Heart left ventricle (tissue), 16 donors: ENCODE measurements at places on chromosomes 4 and X. TPM values are rescaled to one million over a fixed set of nuclear protein-coding genes. Genes with fewer than 3 reads are reported as not detected.

DNA sequence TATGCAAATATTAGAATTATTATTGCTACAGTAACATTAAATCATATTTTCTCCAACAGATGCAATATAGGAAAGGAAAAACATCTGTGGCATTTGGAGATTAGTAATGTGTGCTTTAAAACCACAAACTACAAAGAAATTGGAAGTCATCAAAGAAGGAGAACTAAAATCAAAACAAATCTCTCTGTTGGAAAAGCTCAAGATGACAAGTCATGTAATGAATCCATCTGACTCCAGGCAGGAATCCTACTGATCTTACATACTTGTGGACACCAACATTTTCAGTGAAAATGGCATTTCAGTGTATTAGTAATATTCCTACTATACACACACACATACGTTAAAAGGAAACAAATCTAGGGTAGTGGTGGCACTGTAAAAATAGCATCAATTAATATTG is 98.2 kb downstream of the SLC39A8 start:
- DNase-seq = no peak

DNA sequence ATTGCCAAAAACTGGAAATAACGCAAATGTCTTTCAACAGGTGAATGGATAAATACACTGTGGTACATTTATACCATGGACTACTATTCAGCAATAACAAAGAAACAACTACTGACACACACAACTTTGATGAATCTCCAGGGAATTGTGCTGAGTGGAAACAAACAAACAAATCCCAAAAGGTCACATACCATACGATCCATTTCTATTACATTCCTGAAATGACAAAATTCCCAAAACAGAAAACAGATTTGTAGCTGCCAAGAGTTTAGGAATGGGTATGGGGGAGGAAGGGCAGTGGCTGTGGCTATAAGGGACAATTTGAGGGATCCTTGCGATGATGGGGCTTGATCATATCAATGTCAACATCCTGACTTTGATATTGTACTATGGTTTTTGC is 2.5 kb downstream of the ZNF182 start:
- no peak for DNase-seq

- no peak for DNase-seq
These were observed 25.6 kb upstream of the ABCB7 start for GRCh38 chrX:75181721-75182120.

DNA sequence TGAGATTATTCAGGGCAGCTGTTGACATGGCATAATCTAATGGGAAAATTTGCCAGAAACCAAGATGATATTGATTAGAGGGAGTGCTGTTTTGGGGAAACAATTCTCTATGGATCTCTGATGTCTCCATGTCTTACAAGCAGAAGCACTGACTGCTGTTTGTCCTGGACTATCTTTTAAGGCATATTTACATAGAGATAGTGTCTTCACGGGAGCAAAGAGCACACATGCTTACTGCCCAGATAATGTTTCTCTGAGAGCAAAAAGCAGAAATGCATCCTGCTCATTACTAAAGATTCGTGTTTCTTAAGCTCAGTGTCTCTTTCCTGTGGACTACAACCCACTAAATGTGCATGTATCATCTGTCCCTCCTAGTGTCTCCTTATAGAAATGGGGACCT is 41.3 kb upstream of the GLRA3 start:
- DNase-seq = no peak

GRCh38 chrX:107674480-107675364 is 46.4 kb downstream of the PRPS1 start:
- peak; percentile 69 for DNase-seq

The VCX3B gene
- total RNA-seq = not detected

GRCh38 chrX:153948002-153948466 is 3.6 kb upstream of the RENBP start:
- no peak for DNase-seq

DNA sequence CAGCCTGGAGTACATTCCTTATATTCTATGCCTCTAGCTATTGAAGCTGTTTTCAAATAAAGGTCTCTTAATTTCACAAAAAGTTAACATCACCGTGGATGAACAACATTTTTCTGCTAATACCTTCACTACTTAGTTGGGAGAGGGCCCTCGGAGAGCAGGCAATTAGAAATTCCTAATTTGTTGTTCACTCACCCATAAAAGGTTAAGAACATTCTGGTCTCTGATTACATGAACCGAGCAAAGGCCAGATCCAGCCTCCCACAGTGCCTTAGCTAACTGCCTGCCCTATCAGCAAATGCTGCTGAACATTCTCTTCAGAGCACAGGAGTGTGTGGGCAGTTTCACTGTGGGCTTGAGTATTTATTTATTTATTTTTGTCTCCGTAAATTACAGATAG is 36.0 kb upstream of the TTC29 start:
- no peak for DNase-seq

DNA sequence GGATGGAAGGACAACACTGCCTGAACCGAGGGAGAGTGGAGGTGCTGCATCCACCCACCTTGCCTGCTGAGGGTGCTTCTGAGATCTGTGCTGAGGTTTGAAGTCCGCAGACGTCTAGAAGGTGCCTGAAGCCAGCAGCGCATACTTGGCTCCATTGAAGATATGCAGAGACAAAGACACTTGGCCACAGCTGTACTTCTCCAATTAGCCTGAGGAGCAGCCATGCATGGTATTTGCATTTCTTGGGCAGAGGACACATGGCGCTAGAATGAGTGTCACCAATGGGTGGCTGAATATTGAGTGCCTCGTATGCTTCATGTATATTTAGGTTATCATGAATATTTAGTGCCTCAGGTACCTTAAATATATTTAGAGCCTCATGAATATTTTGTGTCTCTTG is 128.7 kb upstream of the ATP6AP2 start:
- DNase-seq = no peak

GRCh38 chrX:132207996-132208395 is 11.3 kb downstream of the RAP2C start:
- DNase-seq = no peak

DNA sequence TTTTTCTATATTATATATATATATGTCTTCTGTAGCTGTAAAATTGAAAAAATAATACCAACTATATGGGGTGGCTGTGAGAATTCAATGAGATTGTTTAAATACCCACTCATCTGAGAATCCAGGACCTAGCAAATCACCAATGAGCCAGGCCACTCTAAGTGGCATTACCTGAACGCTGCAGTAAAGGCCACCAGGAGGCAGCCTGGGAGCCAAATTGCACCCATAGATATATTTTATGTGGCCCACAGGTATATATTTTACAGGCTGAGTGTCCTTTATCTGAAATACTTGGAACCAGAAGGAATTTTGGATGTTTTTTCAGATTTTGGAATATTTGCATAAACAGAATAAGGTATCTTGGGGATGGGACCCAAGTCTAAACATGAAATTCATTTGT is 58.2 kb upstream of the C4orf50 start:
- DNase-seq = no peak

GRCh38 chrX:56000174-56000573 is 232.0 kb upstream of the KLF8 start:
- no peak for DNase-seq

- DNase-seq = peak; percentile 79
These were observed 30.7 kb downstream of the MSN start for GRCh38 chrX:65697915-65698796.

GRCh38 chr4:183960962-183961541 is 55.9 kb downstream of the STOX2 start:
- DNase-seq = peak; percentile 60

The MAGEA9B gene
- not detected for total RNA-seq

- DNase-seq = no peak
These were observed 980 bp upstream of the FHDC1 start for GRCh38 chr4:152935143-152935542.

DNA sequence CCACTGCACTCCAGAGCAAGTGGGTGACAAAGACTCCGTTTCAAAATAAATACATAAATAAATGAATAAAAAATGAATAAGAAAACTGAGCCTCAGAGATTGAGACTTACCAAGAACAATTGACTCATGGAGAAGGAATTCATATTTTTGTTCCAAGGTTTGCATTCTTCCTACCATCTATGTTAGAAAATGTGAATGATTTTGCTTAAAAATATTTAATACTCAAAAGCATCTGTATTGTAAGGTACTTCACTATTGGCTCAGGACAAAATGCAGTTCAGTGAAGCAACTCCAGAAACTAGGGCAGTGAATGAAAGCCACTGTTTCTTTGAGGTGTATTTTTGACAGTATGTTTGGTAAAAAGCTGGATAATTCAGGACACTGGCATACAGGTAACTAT is 54.1 kb downstream of the XAGE2 start:
- DNase-seq = no peak

The PRPS2 gene
- 1.8 TPM for total RNA-seq

The BEND4 gene
- total RNA-seq = not detected

The NPY2R gene
- total RNA-seq = not detected

DNA sequence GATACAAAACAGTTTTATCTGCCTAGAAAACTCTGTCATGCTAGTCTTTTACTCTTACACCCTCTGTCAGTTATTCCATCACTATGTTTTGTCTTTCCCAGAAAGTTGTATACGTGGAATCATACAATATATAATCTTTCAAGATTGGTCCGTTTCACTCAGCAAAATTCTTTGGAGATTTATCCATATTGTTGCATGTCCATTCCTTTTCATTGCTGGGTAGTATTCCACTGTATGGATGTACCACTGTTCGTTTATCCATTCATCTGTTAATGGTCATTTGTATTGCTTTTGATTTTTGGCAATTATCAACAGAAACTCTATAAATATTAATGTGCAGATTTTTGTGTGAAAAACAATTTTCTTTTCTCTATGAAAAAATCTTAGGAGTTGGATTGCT is 63.1 kb downstream of the GLUD2 start:
- DNase-seq = no peak

DNA sequence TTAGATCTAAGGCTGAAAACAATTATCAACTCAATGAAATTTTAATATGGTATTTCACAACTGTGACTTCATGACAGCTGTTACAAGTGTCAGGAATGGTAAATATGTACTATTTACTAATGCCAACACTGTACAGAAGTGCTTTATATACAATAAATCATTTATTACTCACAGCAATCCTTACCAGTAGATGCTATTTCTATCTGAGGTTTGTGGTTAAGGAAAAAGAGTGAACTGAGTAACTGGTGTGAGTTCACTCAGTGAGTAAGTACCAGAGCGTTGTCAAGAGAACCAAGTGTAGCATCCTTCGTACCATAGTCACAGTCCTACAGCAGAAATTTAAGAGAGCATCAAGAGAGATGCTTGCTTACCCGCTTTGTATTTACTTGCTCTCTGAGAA is 23.3 kb downstream of the MTHFD2L start:
- DNase-seq = no peak

DNA sequence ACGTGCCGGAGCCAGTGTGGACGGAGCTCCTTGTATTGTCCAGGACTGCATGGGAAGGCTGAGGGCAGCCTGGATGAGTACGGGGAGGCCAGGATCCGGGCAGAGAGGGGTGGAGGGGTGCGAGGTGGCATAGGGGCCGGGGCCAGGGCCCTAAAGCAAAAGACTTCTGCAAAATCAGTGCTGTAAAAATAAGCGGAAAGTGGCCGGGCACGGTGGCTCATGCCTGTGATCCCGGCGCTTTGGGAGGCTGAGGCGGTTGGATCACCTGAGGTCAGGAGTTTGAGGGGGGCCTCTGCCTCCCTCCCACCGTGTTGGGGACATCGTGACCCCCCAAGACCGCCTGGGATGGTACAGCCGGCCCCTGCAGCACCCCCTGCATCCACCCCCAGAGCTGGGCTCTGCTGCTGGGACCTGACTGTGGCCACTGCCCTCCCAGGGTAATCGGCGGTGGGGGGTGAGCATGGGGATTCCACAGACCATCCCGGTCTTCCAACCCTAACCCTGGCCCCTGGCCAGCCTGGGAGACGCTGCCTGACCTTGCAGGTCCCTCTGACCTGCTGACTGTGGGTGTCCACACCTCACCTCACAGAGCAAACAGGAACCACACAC is 23.4 kb upstream of the PLCXD1 start:
- DNase-seq = no peak

The GPRASP1 gene
- 3.9 TPM for total RNA-seq

DNA sequence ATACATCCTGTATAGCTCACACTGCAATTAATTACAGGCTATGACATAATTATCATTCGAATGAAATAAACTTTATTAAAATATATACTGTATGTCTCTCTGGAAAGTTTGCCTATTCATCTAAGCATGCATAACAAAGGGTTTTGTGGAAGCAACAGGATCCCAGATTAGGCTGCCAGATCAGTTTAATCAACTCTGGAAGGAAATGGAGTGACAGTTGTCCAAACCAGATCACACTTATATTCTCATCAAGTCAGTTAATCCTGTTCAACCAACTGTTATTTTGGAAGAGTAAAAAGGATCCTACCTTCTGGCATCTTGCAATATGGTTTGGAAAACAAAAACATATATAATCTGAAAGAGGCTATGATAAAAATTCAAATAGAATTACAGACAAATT is 312.2 kb downstream of the FAT4 start:
- DNase-seq = no peak

DNA sequence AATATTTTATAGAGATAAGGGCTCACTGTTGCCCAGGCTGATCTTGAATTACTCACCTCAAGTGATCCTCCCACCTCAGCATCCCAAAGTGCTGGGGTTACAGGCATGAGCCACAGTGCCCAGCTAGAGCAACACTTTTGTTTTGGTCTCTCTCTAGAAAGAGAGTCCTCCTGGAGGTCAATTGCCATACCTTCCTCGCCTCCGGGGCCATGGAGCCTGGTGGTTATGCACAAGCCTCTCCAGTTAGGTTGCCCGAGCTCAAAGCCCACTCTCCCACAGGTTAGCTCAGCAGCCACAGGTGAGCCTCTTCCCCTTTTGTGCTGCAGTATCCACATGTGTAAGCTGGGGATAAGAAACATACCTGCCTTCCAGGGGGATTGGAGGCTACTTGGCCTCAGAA is 24.2 kb upstream of the MAN2B2 start:
- no peak for DNase-seq

The CT45A10 gene
- total RNA-seq = not detected

DNA sequence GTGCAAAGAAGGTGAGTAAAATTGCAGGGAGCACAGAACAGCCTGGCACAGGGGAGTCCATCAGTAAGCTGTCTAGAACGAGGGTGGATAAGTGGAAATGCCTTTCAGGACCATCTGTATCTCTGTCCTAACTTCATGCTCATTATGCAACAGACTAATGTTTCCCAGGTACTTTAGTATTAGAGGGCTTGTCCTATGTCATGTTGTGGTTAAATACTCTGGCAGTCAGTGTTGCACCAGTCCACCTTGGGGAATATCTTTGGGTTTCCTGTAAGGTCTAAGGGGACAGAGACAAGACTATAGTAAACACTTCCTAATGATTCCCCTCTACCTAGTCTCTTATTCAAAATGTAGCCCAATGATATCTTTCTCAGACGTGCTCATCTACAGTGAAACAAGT is 21.3 kb downstream of the NOCT start:
- DNase-seq = no peak
